ENCODE measurements at places on chromosomes 2 and 18.
A peak's percentile ranks its signal among the peaks of the same experiment; 100 is the strongest.

DNA sequence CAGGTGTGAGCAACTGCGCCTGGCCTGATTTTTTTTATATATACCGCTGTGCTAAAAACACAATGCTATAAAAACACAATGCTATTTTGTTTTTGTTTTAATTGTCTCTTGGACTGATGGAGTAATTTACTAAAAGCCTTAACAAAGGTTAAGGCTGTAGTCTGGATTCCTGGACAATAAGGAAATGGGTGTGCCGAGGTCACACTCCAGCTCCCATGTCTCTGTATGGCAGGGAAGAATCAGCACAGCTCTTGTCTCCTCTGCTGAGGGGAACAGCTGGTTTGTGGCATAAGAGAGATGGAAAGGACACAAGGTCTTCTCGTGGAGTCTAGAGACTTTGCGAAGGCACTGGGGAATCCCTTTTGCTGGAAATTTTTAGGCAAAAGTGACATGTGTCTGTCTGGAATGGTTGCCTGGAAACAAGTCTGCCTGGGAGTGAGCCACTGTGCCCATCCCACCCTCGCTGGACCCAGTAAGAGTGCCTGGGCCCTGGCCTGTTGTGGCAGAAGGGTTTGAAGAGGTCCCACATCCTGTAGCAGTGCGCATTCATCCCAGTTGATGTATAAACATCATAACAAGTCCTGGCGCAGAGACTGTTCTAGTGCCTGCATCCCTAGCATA, 73.1 kb downstream of the MAPK4 start:
- no peak for DNase-seq

DNA sequence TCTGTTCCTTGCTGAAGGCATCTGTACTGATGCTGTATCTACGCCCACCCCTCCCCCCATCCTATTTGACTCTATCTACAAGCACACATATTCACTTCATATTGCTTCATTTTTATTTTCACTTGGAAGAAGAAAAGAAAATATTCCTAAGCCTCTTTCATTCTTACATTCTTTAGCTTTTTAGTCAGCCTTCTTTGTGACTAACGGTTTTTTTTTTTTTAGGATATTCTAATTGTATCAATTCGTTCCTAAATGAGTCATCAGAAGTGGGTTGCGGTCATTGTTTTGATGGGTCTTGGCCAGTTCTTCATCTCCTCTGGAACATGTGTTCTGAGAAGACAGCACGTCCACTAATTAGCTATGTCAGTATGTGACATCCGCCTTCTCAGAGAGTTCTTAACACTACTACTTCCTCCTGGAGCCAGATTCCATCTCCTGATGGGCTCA, 88.7 kb downstream of the MYO1B start:
- DNase-seq = no peak

DNA sequence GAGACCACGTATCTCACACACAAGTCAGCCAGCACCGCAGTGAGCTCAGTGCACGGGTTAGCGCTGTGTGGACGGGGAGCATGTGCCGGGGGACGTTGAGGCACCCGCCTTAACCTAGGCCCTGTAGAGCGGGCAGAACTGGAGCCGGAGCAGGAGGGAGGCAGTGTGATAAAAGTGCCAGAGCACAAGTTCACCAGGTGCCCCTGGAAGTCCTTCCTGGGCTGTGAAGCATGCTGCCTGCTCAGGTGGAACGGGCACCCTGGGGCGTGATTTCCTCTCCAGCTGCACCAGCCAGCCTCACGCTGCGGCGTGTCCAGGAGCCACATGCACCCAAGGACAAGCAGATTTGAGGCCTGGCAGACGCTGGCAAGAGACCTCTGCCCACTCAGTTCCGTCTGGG, 50.3 kb downstream of the ITGB1BP1 start:
- no peak for DNase-seq

DNA sequence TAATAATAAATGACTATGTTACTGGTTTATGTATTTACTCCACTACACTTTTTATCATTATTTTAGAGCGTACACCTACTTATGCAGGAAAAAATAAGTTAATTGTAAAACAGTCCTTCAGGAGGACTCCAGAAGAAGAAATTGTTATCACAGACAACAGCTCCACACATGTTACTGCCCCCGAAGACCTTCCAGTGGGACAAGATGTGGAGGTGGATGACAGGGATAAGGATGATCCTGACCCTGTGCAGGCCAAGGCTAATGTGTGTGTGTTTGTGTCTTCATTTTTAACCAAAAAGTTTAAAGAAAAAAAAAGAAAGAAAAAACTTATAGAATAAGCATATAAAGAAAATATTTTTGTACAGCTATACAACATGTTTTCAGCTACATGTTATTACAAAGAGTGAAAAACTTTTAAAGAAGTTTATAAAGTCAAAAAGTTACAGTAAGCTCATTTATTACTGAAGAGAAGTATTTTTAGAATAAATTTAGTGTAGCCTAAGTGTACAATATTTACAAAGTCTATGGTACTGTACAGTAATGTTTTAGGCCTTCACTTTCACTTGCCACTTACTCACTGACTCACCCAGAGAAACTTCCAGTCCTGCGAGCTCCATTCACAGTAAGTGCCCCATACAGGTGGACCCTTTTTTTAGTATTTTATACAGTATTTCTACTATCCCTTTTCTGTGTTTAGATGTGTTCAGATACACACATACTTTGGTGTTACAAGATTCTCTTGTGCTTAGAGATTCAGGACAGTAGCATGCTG, 7.5 kb downstream of the TGFBRAP1 start:
- no peak for DNase-seq

DNA sequence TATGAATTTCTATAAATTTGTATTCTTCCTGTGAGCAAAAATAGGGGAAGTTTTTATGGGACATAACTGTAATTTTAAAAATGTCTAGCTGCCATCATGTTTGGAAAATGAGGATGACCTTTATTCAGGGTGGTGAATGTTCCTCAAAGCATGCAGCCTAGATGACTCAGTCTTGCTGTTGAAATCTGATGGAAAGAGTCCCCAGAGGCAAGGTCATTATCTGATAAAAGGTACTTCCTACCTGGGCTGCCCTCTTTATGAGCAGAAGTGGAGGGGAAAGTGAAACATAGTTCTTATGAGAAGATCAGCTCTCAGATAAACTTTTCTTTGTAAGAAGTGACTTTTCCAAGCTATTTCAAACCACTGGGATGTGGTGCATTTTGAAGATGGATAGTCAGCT, 1144.7 kb upstream of the PIK3C3 start:
- DNase-seq = no peak

DNA sequence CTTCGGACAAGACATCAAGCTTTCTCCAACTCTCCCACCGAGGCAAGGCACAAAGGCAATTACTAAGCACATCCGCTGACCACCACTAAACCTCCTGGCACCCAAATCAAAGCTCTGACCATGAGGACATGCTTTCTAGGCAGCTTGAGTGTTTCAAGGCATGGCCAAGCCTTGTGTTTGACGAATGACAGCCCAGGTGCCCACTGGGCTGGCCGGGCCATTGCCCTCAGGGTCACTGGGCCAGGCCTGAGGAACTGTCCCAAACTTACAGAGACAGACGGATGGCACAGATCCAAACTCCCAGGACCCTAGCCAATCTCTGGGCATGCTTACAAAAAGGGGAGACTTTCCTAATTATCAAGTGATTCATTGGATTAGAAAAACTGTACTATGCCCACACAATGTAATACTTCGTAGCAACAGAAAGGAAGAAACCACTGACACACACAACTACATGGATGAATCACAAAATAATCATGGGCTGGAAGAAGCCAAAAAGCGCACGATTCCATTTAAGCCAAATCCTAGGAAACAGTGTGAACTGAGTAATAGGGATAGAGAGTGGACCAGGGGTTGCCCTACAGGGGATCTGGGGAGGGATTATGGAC, 20.2 kb downstream of the CRACDL start:
- no peak for DNase-seq

- no peak for DNase-seq
These were observed 6.5 kb downstream of the PLEK start for GRCh38 chr2:68371581-68371980.

DNA sequence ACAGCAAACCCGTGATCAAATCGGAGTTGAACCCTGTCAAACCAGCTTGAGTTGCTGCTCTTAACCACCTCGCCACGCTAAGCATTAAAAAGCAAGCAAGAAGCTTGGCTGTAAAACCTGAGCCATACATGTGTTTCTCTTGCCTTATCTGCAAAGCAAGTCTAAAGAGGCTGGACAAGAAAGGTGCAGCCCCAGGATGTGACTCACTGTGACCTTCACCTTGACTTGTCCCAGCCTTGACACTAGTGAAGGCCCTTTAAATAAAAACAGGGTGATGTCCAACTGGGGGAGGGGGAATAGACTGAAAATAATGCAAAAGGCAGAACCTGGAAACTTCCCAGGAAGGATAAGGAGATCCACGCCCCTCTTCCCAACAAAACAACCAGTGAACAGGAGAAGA, 127.6 kb upstream of the NPAS2 start:
- no peak for DNase-seq

- no peak for DNase-seq
These were observed 231.8 kb downstream of the KCNE4 start for GRCh38 chr2:223283771-223284170.

GRCh38 chr2:224393157-224393872, 8.6 kb downstream of the FAM124B start:
- no peak for DNase-seq

- no peak for DNase-seq
These were observed 87.6 kb downstream of the TTC27 start for GRCh38 chr2:32715391-32715841.

DNA sequence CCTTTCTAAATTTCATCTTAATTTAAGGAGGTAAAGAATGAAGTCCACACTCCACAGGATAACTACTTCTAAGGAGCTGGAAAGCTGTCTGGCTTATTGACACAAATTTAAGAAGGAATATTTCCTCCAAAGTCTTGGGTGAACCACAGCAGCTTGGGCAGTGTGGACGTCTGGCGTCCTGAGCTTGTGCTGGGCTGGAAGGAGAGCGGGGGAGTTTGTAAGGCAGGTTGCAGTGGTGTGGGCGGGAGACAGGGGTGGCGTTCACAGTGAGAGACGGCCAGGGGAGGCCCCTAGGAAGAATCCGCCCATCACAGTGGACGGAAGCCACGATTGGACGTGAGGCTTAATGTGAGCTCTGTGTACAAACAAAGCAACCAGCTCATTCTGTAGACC, 25.7 kb downstream of the ADI1 start:
- peak; percentile 49 for DNase-seq

DNA sequence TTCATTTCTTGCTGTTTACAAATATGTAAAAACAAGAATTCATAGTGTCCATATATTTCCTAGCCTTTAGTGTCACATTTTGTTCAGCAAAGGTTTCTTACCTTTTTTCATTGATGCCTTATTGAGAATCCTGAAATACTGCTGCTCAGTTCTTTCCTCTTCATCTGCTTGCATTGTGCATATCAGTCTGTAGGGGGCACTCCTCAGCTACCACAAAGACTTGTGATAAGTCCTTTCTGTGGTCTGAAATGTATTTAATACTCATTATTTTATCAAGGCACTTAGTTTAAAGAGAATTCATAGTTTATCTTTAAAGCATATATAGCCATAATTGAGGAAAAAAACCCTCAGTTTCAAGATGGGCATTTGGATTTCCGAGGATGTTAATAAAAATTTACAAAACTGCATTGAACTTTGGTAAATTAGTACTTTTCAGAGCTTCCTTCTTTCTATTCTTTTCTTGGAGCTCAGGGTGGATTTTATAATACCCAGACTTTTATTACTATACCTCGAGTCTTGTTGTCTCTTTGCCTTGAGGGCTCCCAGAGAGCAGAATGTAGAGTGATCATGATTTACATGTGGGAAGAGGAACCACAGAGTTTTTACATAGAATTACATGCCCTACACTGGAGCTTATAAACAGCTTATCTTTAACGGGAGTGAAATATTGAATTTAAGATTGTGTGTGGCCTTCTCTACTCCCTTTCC, 570.1 kb downstream of the PLCL1 start:
- DNase-seq = peak; percentile 70

DNA sequence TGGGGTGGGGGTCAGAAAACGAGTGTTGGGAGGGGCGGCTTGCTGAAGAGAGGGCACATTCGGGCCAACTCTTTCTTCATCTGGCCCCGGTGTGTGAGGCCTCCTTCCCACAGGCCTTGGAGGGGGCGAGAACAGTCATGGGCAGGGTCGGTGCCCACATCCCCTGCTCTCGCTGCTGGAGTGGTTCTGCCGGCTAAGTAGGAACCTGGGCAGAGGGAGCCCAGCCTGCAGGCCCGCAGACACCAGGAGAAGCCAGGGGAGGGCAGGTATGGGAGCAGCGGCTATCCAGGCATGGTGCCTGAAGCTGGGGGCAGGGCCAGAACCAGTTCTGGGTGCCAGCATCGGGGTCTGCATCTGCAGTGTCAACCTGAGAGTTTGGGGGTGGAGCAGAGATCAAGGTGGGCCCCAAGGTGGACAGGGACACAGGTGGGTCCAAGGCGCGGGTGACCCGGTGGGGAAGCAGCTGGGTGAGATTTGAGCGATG, 46.6 kb upstream of the HPCAL1 start:
- peak; percentile 0 for DNase-seq

GRCh38 chr18:50373561-50374219, 1.2 kb upstream of the SKA1 start:
- DNase-seq = no peak

DNA sequence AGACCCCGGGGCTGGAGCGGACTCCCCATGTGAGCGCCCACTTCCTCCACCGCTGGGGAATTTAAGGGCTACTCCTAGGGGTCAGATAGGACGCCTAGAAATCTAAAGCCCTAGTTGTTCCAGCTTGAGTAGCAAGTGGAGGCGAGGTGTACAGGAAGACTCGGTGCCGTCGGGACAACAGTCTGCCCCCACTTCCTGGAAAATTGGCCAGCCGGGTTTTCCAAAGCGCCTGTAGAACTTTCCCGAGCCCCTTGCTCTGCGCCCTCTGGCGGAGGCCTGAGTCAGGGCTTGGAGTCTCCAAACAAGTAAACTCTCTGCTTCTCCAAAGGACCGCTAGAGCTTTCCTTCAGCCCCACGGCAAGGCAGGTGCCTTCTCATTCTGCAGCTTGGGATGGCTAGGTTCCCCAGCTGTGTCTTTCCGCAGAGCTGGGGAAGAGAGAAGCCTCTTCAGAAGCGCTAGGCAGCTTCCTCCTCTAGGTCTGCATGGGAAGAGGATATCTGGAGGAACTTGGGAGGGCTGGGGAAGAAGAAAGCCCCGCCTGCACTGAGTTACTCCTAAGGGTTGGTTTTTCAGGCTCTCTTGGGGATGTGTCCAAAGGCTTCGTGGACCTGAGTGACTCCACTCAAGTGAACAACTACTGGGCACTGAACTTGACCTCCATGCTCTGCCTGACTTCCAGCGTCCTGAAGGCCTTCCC, 681 bp downstream of the SPR start:
- peak; percentile 97 for DNase-seq

- DNase-seq = no peak
These were observed 1.2 kb upstream of the UGT1A7 start for GRCh38 chr2:233680361-233681045.

DNA sequence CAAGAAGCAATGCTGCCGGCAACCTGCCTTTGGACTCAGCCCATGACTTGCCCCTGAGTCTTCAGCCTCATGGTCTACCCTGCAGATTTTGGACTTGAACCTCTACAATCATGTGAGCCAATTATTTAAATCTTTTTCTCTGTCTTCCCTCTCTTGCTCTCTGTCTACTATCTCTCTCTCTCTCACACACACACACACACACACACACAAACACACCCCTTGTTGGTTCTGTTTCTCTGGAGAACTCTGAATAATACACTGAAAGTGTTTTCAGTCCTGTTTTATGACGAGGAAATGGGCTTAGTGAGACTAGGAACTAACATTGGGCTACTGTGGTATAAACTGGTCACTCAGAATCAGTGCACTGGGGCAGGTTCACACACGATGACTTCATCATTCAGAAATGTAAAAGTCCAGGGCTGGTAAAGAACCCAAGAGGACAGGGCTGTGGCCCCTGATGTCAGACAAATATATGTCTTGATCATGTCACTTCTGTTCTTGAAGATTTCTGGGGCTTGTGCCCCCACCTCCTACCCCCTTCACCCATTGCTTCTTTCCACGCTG, 266.1 kb upstream of the SIX2 start:
- DNase-seq = no peak
